ENCODE measurements at places on chromosomes 4 and X.

DNA sequence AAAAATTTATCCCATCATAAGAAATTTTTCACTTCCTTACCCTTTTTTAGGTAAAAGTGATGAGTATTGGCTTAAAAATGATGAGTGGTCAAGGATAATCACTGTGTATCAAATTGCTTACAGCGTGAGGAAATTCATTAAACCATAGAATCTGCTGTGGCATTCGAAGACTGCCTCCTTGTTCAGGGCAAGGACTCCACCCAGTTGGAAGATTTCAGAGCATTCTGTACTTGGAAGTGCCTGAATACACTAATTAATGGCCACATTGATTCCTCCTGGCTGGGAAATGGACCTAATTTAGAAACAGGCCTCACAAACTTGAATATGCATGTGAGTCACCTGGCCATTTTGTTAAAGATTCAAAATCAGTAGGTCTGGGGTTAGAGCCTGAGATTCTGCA, 83.2 kb downstream of the HHIP start:
- no peak for DNase-seq

- DNase-seq, result no peak
These were observed 37.4 kb downstream of the PDLIM5 start for GRCh38 chr4:94489098-94489497.

DNA sequence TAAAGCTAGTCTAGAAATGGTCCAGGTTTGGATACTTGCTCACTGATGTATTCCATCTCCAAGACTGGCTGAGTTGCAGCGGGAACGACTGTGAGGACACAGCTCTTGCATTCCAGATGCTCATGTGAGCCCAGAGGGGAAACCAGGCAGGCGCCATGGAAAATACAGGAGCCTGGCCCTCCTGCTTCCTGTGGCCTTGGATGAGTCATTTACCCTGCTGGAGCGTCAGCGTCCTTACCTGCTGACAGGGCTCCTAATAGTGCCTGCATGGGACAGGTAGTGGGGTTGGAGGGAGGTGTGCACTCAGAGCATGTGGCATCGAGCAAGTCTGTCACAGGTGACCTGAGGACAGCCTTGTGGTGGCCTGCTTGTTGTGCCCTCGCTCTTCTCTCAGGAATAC, 69.4 kb downstream of the NSG1 start:
- no peak for DNase-seq

- no peak for DNase-seq
These were observed 45.0 kb downstream of the RGS12 start for GRCh38 chr4:3337811-3338210.

DNA sequence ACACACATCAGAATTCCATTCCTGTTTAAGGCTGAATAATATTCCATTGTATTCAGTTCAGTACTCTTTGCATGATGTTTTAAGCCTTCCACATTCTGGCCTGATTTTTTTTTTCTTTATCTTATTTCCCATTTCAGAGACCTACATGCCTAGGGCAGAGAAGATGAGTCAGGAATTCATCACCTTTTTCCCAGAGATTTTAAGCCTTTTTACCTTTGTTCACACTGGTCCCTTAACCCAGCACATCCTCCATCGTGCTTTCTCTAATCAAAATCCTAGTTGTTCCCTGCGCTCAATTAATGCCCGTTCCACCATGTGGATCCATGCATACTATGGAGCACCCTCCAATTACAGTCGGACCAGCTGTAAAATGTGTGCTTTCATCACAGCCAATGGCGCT, 245.1 kb downstream of the DHX15 start:
- no peak for DNase-seq

- DNase-seq, result no peak
These were observed 77.1 kb upstream of the GABRA3 start for GRCh38 chrX:152528193-152528592.

GRCh38 chrX:3713937-3714434, 537 bp upstream of the PRKX start:
- no peak for DNase-seq

- DNase-seq, result no peak
These were observed 23.5 kb downstream of the NDP start for GRCh38 chrX:43949669-43950068.

- DNase-seq, result no peak
These were observed 27.8 kb upstream of the WWC2 start for GRCh38 chr4:183071222-183071621.
